ENCODE measurements at places on chromosomes 7 and 10. TPM values are rescaled to one million over a fixed set of nuclear protein-coding genes. Genes with fewer than 3 reads are reported as not detected.

MRPS24 gene
- total RNA-seq = 294 TPM

DNA sequence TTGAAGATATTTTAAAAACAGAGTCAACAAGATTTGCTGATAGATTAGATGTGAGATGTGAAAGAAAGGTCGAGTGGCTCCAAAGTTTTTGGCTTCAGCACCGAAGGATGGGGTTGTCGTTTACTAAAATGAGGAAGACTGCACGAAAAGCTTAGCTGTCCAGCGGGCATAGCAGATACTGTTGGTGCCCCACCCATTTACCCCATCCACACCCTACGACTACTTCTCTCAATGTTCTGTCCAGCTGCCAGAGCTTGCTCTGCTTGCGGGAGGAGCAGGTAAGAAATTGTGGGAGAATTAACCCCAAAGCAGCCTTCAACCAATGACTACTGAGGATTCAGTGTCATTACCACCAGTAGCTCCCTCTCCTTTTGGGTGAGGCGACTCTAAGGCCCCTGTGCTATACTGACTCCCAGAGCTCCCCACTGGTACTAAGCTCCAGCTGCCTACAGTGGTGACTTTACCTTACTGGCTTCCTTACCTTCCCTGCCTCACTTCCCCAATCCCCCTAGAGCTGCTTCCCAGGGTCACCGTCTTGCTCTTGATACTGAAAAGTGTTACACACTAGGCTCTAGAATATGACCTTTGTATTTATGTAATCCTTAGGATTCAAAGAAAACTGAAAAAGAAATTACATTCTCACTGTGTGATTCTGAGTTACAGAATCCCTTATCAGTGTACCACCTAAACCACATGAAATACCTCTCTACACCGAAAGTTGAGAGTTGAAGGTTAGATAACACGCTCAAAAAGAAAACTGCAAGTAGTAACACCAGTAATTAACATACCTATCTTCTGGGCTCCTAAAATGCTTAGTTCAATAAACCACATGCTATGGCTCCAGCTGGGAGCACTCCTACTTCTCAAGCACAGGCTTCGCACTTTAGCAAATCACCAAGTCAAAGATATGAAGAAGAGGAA, 22.3 kb downstream of the CACUL1 start:
- no peak for DNase-seq

VPS37D gene
- 6.6 TPM for total RNA-seq

- DNase-seq = no peak
These were observed 379.0 kb upstream of the CNTNAP2 start for GRCh38 chr7:145737617-145738016.

GRCh38 chr7:31370609-31371008, 30.1 kb upstream of the NEUROD6 start:
- DNase-seq = no peak
